ENCODE measurements at places on chromosomes 16 and 17.
A peak's percentile ranks its signal among the peaks of the same experiment; 100 is the strongest.

DNA sequence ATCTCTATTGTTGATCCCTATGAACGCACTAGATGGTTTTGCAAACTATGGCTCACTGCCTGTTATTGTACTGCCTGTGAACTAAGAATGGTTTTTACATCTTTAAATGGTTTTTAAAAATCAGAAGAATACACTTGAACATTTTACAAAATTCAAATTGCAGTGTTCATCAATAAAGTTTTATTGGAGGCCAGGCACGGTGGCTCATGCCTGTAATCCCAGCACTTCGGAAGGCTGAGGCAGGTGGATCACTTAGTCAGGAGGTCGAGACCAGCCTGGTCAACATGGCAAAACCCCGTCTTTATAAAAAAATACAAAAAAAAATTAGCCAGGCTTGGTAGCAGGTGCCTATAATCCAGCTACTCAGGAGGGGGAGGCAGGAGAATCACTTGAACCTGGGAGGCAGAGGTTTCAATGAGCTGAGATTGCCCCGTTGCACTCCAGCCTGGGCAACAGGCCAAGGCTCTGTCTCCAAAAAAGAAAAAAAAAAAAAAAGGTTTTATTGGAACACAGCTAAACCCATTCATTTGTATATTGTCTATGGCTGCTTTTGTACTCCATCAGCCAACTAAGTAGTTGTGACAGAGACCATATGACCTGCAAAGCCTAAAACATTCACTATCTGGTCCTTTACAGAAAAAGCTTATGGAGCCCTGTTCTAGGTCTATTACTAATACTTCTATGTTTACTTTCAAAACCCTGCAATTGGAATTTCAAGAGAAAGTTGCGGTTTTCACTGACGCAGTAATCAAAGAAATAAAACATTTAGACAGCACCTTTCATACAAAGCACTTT, 18.9 kb downstream of the IKZF3 start:
- peaks cover 48% of the 10 kb centered on the region for H3K4me1 ChIP-seq
- DNase-seq = no peak
- H3K4me3 ChIP-seq = no peak overlapping the region
- no peak overlapping the region for H3K27ac ChIP-seq
- H3K36me3 ChIP-seq = peaks cover 29% of the 10 kb centered on the region
- H3K27me3 ChIP-seq = peaks cover 2% of the 10 kb centered on the region

GRCh38 chr17:9529033-9529700, 46.5 kb downstream of the STX8 start:
- no peak overlapping the region for H3K27ac ChIP-seq
- no peak overlapping the region for H3K4me3 ChIP-seq
- peaks cover 8% of the 10 kb centered on the region for H3K4me1 ChIP-seq
- H3K27me3 ChIP-seq = no peaks in the 10 kb centered on the region
- DNase-seq = no peak

- no peaks in the 10 kb centered on the region for H3K4me1 ChIP-seq
- H3K27me3 ChIP-seq = no peaks in the 10 kb centered on the region
- H3K36me3 ChIP-seq = no peaks in the 10 kb centered on the region
- no peak overlapping the region for H3K4me3 ChIP-seq
- H3K27ac ChIP-seq = no peak overlapping the region
These were observed 452.2 kb downstream of the KCNJ2 start for GRCh38 chr17:70621566-70621965.

DNA sequence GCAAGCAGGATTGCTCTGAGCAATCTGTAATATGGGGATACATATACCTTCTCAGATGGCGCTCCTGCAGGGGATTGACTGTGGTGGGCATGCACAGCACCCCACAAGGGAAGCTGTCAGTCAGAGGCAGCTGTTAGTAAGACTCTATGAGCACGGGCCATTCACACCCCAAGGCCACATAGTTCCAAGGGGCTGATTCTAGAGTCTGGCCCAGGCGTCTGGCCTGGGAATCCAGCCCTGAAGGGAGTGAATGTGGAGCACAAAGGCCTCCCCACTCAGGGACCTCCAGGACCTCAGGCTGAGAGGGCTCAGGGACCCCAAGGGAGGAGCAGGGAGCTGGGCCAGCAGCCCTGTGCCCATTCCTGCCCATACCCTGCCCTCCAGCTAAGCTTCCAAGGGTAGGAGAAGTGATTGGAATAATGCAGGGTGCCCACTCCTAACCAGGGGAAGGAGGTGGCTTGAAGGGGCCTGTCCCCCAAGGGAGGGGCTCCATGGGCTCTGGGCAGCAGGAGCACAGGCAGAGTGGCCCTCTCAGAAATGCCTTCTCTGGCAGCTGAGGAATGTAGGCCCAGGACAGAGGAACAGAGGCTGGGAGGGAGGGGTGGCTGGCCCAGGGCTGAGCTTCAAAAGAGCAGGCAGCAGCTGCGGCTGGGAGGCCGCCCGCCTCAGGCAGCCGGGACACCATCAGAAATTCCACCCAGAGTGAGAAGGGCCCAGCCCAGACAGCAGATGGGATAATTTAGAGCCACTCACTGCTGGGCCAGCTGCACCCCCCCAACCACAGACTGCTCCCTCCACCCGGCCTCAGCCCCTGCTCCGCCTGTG, 48.9 kb upstream of the MRPS23 start:
- H3K36me3 ChIP-seq = no peaks in the 10 kb centered on the region
- H3K27ac ChIP-seq = no peak overlapping the region
- DNase-seq = no peak
- H3K4me3 ChIP-seq = no peak overlapping the region
- H3K4me1 ChIP-seq = peaks cover 17% of the 10 kb centered on the region

- peaks cover 8% of the 10 kb centered on the region for H3K4me1 ChIP-seq
- H3K36me3 ChIP-seq = no peaks in the 10 kb centered on the region
- no peak overlapping the region for H3K27ac ChIP-seq
- H3K27me3 ChIP-seq = no peaks in the 10 kb centered on the region
These were observed 6.0 kb upstream of the MRPL38 start for GRCh38 chr17:75910699-75911098.

GRCh38 chr16:84138824-84139627, 6.0 kb downstream of the HSDL1 start:
- DNase-seq = no peak
- H3K27ac ChIP-seq = peak overlapping the region; percentile 65
- peaks cover 2% of the 10 kb centered on the region for H3K36me3 ChIP-seq

All from activated T-helper 1 cell treated with anti-CD3 and anti-CD28 coated beads, Interleukin-12 subunit alpha, Interleukin-12 subunit beta, Interleukin-2, Interleukin-4 antibody, amounts not matched to agents 30 ng/mL and 10 ng/mL and 1 ng/mL, durations not matched to agents 14 hours and 24 hours and 36 hours (primary cell).